ENCODE measurements at places on chromosomes 4 and X. TPM values are rescaled to one million over a fixed set of nuclear protein-coding genes. Genes with fewer than 3 reads are reported as not detected.

- H3K36me3 ChIP-seq, result peaks cover 58% of the 10 kb centered on the region
- H3K4me3 ChIP-seq, result no peak overlapping the region
- no peaks in the 10 kb centered on the region for H3K27me3 ChIP-seq
Observed at GRCh38 chr4:2832981-2833670, 10.5 kb upstream of the ADD1 start.

The EPHA5 gene
- 0.20 TPM for total RNA-seq

DNA sequence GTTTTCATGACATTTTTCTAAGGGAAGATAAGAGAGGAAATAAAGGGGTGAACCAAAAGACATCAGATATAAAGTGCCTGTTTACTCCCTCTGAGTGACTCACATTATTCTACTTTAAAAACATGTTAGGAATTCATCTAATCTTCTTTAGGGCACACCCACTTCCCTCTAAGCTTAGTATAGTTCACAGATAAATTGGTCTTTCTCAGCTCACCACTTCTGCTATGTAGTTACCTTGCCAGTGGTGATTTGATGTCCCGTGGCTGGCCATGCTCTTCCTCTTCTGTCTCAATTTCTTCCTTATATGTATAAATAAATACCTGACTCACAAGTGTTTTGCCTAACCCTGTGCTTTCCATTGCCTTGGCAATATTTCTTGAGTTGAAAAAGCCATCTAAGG is 96.8 kb downstream of the PDLIM5 start:
- H3K36me3 ChIP-seq, result no peaks in the 10 kb centered on the region
- no peaks in the 10 kb centered on the region for H3K27me3 ChIP-seq
- H3K27ac ChIP-seq, result no peak overlapping the region

DNA sequence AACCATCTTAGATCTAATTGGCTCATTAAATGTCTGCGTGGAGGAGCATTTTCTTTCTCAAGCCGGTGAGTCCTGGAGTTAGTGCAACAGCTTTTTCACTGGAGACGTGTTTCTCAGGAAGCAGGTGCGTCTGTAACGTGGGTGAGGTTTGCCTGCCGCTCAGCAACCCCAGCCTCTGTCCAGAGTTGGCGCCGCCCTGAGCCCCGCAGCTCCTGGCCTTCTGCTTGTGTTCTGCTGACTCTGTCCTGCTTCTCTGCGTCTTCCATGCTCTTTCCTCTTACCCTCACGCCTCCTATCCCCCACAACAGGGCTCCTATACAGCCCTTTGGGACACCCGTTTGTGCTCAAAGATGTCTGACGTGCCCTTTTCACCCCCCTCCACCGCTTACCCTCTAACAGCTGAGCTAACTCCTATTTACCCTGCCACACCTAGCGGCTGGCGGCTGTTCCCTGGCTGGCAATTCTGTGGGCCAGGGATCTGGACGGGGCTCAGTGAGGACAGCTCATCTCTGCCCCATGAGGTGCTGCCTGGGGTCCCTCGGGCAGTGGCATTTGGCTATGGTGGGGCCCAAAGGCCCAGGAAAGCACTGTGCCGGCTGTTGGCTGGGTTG is 18.8 kb downstream of the DOK7 start:
- DNase-seq, result no peak
- peaks cover 14% of the 10 kb centered on the region for H3K4me1 ChIP-seq
- H3K36me3 ChIP-seq, result no peaks in the 10 kb centered on the region
- H3K27me3 ChIP-seq, result peaks cover 41% of the 10 kb centered on the region
- H3K4me3 ChIP-seq, result no peak overlapping the region
- no peak overlapping the region for H3K27ac ChIP-seq

DNA sequence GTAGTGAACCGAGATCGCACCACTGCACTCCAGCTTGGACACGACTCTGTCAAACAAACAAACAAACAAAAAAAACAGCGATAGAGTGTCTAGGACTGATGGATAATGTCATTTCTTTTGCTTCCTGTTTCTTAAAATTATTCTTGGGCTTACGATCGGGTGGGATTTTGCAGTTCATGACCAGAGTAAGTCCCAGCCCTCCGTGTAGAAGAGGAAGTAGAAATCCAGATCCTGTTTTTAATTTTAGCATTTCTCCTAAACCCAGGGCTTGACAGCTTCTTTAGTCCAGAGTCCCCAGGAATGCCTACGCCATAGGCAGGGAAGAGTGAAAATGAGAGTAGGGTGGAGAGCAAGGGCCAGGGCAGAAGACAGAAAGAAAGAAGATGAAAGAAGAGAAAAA is 94.3 kb downstream of the HPRT1 start:
- no peaks in the 10 kb centered on the region for H3K4me1 ChIP-seq
- H3K36me3 ChIP-seq, result no peaks in the 10 kb centered on the region
- no peak overlapping the region for H3K27ac ChIP-seq
- DNase-seq, result no peak
- no peaks in the 10 kb centered on the region for H3K27me3 ChIP-seq
- H3K4me3 ChIP-seq, result no peak overlapping the region

- H3K27me3 ChIP-seq, result peaks cover 2% of the 10 kb centered on the region
- no peaks in the 10 kb centered on the region for H3K4me1 ChIP-seq
- no peaks in the 10 kb centered on the region for H3K36me3 ChIP-seq
- no peak overlapping the region for H3K27ac ChIP-seq
- H3K4me3 ChIP-seq, result no peak overlapping the region
- no peak for DNase-seq
Observed at GRCh38 chr4:106585915-106586349, 217.4 kb upstream of the GIMD1 start.

DNA sequence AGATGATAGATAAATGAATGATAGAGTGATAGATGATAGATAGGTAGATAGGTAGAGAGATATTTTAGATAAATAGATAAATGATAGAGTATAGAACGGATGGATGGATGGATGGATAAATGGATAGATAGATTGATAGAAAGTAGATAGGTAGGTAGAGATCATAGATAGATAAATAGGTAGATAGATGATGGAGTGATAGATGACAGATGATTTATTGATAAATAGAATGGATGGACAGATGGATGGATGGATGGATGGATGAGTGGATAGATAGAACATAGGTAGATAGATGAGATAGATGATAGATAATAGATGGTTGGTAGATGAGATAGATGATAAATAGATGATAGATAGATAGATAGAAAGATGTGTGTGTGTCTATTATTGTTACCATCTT is 49.5 kb downstream of the ARSD start:
- H3K4me1 ChIP-seq, result no peaks in the 10 kb centered on the region
- no peaks in the 10 kb centered on the region for H3K36me3 ChIP-seq
- no peak for DNase-seq
- no peak overlapping the region for H3K27ac ChIP-seq

The OTUD6A gene
- not detected for total RNA-seq

DNA sequence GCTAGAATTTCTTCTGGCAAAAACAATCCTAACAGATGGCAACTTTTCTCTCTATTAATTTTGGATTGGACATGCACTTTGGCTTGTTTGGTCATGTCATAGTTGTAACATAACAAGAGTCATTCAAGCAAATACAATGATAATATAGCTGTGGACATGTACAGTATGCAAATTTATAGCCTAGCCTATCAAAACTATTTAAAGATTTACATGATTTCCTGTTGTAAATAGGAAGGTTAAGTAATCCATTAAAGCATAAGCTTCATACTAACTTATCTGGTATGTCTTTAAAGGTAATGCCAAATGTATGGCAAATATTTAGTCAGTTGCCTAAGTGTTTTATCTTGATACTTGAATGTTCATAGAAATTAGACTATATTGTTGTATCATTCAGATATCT is 45.3 kb downstream of the RPA4 start:
- no peaks in the 10 kb centered on the region for H3K4me1 ChIP-seq
- H3K36me3 ChIP-seq, result no peaks in the 10 kb centered on the region
- H3K27me3 ChIP-seq, result no peaks in the 10 kb centered on the region

- no peak overlapping the region for H3K4me3 ChIP-seq
- H3K4me1 ChIP-seq, result no peaks in the 10 kb centered on the region
- no peak for DNase-seq
- H3K27me3 ChIP-seq, result no peaks in the 10 kb centered on the region
- H3K36me3 ChIP-seq, result peaks cover 75% of the 10 kb centered on the region
Observed at GRCh38 chr4:99878604-99879003, 15.6 kb downstream of the LAMTOR3 start.

The TLR10 gene
- total RNA-seq, result 0.78 TPM

The DDIT4L gene
- 0.98 TPM for total RNA-seq

- H3K27ac ChIP-seq, result no peak overlapping the region
- DNase-seq, result no peak
- H3K4me1 ChIP-seq, result no peaks in the 10 kb centered on the region
- H3K27me3 ChIP-seq, result no peaks in the 10 kb centered on the region
- H3K4me3 ChIP-seq, result no peak overlapping the region
- H3K36me3 ChIP-seq, result no peaks in the 10 kb centered on the region
Observed at GRCh38 chrX:65575022-65575421, 40.4 kb upstream of the LAS1L start.

- DNase-seq, result no peak
- peaks cover 14% of the 10 kb centered on the region for H3K4me1 ChIP-seq
- H3K36me3 ChIP-seq, result no peaks in the 10 kb centered on the region
Observed at GRCh38 chr4:90130076-90130475, 2.9 kb downstream of the CCSER1 start.

The SFRP2 gene
- total RNA-seq, result 12.5 TPM

DNA sequence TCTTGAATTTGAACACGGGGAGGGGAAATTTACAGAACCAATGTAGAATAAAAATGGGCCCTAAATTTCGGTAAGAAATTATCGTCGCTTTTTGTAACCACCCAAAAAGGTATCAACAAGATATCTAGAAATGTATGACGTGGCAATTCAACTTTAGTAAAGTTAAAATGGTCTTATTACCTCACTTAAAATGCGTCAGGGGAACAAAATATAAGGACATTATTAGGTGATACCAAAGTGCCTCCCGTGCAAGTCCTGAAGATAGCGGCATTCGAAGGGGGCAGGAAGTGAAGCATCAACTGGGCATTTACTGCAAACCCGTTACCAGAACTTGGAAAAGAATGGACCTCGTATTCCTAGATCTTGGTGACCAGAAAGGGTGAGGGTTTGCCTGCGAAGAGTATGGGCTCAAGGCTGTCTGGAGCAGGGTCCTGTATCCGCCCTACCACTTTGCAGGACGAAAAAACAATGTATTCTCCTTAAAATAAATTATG is 980 bp downstream of the AP1S2 start:
- no peaks in the 10 kb centered on the region for H3K4me1 ChIP-seq
- no peak for DNase-seq
- H3K27ac ChIP-seq, result peak overlapping the region; percentile 82
- no peaks in the 10 kb centered on the region for H3K27me3 ChIP-seq
- no peaks in the 10 kb centered on the region for H3K36me3 ChIP-seq
- peak overlapping the region; percentile 60 for H3K4me3 ChIP-seq

The STATH gene
- not detected for total RNA-seq

The VCX gene
- total RNA-seq, result not detected

DNA sequence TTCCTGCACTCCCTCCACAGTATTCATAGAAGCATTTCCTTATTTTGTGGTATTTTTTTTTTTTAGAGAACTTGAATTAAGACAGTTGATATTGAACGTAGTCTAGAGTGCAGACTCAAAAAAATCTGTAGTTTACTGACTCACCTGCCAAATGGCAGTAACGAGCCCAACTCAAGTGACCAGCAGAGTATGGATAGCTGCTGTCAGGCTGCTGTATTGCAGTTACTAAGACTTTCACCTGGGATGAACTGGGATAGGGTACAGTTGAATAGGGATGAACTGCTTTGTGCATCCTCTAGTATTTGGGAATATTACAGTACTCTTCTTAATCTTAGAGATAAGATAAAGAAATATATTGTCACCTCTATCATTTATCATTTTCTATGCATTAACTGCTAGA is 7.0 kb upstream of the SLC7A11 start:
- no peak for DNase-seq
- no peak overlapping the region for H3K4me3 ChIP-seq
- no peaks in the 10 kb centered on the region for H3K36me3 ChIP-seq
- no peaks in the 10 kb centered on the region for H3K4me1 ChIP-seq
- H3K27ac ChIP-seq, result no peak overlapping the region

The ENPEP gene
- 7.5 TPM for total RNA-seq

DNA sequence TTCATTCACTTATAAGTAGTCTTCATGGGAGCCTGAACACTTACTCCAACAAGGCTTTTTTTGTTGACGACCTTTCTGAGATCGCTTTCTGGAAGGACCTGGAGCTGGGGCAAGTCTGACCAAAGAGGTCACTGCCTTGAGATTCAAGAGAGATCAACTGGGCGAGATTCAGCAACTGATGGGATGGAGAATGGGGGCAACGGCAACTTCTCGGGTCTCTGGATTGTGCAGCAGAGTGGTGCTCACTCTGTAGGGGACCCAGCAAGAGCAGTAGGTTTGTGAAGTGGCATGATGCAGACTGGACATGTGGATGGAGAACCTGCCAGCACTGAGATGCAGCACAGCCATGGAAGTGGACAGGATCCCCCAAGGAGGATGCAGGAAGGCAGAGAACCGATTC is 288.1 kb downstream of the EVC2 start:
- no peak overlapping the region for H3K4me3 ChIP-seq
- DNase-seq, result no peak
- no peak overlapping the region for H3K27ac ChIP-seq
- no peaks in the 10 kb centered on the region for H3K36me3 ChIP-seq

GRCh38 chrX:91079342-91080114 is 355.1 kb upstream of the PABPC5 start:
- H3K27me3 ChIP-seq, result no peaks in the 10 kb centered on the region
- H3K4me3 ChIP-seq, result no peak overlapping the region
- H3K27ac ChIP-seq, result no peak overlapping the region
- H3K4me1 ChIP-seq, result no peaks in the 10 kb centered on the region
- DNase-seq, result no peak

DNA sequence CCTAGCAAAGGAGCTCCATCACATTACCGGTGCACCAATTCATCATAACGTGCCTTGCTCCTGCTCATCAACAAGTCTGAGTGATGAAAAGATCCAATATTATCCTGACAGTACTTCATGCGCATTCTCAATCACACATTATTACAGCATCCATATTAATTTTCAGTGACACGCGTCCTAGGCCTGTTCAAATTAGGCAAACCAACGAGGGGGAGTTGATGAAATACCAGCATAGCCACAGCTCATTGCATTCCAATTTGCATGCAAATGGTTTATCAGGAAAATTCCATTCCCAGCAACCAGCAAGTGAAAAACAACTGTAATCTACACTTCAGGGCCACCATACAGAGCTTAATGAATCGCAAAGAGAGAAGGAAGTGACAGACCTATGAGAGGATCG is 236.9 kb downstream of the DCLK2 start:
- no peaks in the 10 kb centered on the region for H3K27me3 ChIP-seq
- no peaks in the 10 kb centered on the region for H3K4me1 ChIP-seq
- no peak overlapping the region for H3K27ac ChIP-seq
- DNase-seq, result no peak
- no peaks in the 10 kb centered on the region for H3K36me3 ChIP-seq

The CT45A2 gene
- not detected for total RNA-seq

DNA sequence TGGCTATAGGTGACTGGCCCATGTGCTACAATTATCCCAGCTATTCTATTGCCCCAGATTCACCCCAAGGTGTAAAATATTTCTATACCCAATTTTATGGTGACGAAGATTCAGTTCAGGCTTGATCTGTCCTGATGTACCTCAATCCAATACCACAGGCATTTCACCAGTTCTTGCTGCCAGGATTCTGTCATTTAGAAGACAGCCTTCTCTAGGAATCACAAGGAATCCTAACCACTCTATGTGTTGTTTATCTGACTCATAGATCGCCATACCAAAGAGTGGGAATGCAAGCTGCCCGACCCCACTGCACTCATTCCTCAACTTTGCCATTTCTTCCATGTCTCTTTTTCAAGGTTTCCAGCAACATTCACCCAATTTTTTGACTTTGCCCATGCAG is 355.0 kb upstream of the EMCN start:
- no peak for DNase-seq
- no peaks in the 10 kb centered on the region for H3K4me1 ChIP-seq
- no peaks in the 10 kb centered on the region for H3K36me3 ChIP-seq
- no peaks in the 10 kb centered on the region for H3K27me3 ChIP-seq

The ELOVL6 gene
- 4.7 TPM for total RNA-seq
